Activated T-cell treated with anti-CD3 and anti-CD28 coated beads, Interleukin-2, amount 50 U/mL, for 72 hours (primary cell): ENCODE measurements at places on chromosomes 3 and 15.

- no peak for DNase-seq
These were observed 93.2 kb upstream of the ARHGEF3 start for GRCh38 chr3:56894881-56895431.

DNA sequence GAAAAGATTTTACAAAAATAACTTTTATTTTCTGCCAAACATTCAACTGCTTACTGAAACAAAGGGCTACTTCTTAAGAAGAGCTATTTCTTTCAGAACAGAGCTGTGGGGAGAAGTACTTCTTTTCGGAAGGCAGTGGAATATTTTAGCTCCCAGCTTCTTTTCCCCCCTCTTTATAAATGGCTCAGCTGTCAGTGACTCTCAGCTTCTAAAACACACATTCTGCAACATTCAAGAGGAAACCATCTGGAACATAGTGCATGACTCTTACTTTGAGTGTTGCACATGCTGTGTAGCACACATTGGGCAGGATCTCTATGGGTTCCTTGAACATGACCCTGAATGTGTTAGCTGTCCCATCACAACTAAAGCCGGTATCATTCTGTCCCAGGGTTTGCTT, 7.0 kb upstream of the C15orf40 start:
- DNase-seq = no peak

- no peak for DNase-seq
These were observed 14.0 kb downstream of the PLCL2 start for GRCh38 chr3:16898595-16899395.

DNA sequence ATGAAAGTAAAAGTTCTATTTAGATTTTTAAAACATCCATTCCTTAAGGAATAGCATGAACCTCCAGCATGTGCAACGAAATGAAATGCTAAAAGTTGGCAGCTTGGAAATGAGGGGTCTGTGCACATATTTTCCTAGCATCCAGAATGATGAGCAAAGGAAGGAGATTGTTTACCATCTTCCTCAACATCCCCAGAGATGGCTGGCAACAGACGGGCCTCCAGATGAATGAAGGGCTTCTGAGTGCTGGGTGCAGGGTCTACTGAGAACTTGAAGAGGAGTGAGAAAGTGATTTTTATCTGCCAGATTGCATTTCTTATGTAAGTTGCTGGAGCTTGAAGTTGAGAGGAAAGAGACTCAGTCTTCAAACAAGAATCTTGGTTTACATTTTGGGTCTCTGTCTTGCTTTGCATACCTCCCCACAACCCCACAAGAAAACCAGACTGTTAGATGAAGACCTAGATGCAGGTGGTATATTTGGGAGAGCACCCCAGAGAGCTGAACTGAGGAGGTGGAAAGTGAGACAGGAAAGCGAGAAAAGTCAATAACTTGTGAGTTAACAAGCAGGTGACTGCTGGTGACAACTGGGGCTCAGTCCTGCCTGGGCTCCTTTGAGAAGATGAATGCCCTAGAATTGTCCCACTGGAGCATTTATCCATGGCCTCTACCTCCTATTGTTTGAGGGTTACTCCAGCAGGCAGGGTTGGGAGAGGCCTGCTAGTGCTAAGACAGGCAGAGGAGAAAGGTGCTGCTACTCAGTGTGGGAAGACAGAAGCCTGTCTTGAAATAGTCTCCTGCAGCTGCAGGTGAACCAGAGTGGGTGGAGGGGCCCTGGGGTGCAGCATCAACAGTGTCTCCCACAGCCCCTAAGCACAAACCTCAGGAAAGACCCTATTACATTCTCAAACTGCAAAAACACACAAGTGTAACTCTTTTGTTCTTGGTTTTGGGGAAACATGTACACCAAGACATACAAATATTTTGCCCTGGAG, 10.5 kb upstream of the CCK start:
- DNase-seq = no peak

DNA sequence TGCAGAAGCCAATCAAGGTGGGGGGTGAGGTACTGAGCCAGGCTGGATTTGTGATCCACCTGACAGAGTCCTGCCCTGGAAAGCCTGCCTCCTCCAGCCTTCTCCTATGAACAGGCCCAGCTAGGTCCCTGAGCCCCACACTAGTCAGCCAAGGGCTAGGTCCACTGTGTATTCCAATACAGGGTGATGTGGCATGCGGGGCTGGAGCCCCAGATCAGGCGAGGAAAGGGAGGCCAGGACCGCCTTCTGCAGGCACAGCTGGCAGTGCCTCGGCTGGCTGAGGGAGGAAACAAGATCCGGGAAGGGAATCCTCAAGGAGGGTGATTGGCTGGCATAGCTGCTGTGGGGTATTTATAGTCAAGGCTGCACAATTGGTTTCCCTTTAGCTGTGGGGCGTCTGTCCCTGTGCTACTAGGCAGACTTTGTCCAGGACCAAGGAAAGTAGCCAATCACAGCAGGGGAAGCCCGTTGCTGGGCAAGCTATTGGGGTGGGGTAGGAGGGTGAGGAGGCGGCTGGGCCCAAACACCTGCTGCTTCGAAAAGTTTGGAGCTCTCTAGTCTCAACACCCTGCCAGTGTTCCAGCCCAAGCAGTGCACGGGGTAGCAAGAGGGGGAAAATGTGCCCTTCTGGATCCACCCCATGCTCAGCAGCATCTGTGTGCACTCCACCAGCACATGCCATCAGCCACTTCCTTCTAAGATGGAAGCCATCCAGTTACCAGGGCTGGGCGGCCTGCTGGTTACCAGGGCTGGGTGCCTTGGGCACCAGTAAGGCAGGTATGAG, 5.9 kb downstream of the KY start:
- DNase-seq = no peak

GRCh38 chr15:101538996-101539395, 49.5 kb upstream of the PCSK6 start:
- no peak for DNase-seq

GRCh38 chr15:99143242-99143641, 38.4 kb downstream of the SYNM start:
- no peak for DNase-seq

DNA sequence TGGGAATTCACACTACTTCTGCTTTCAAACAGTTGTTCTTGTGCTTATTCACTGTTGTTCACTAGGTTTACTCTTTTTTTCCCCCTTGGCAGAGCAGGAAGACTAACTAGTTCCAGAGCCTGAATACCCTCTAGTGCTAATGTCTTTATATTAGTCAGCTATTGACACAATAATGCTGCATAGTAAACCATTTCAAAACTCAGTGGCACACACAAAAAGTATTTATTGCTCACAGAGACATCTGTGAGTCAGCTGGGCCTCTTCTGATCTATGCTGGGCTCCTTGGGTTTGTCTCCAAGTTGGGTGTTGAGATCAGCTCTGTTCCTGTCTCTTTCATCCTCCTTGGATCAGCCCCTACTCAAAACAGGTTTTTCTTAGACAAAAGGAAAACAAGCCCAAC, 51.1 kb downstream of the RSRC1 start:
- DNase-seq = no peak
